ENCODE measurements at places on chromosomes 2 and 18.

- DNase-seq: no peak
Observed at GRCh38 chr2:219627103-219628100, at the start of gene SLC4A3. Gene SLC4A3 (plus strand): TSS chr2:219627630. CDS start chr2:219627993, 363 bp downstream.

DNA sequence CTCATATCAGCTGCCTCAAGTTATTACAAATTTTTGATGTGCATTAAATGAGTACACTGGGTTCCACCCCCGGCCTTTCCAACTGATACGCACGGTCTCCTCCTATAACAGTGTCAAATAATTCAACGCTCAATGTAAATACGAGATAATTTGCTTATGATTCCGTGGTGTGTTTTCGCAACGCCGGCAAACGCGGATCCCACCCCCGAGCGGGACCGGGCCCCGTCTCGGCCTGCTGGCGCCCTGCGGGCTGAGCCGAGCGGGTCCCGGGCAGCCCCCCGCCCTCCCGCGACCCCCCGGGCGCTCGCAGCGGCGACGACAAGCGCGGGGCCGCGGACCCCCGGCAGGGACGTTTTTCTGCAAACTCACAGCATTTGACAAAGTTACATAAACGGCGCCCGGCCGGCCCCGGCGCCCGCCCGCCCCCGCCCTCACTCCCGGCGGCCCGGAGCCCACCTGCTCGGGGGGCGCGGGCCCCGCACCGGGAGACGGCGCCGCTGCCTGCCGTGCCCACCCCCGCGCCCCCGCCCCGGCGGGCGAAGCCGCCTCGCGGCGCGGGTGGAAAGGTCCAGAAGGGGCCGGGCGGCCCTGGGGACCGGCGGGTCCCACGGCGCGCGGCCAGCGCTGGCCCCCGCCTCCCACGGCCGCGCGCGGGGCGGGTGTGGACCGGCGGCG, 762 bp downstream of the HDAC4 start:
- no peak for DNase-seq

DNA sequence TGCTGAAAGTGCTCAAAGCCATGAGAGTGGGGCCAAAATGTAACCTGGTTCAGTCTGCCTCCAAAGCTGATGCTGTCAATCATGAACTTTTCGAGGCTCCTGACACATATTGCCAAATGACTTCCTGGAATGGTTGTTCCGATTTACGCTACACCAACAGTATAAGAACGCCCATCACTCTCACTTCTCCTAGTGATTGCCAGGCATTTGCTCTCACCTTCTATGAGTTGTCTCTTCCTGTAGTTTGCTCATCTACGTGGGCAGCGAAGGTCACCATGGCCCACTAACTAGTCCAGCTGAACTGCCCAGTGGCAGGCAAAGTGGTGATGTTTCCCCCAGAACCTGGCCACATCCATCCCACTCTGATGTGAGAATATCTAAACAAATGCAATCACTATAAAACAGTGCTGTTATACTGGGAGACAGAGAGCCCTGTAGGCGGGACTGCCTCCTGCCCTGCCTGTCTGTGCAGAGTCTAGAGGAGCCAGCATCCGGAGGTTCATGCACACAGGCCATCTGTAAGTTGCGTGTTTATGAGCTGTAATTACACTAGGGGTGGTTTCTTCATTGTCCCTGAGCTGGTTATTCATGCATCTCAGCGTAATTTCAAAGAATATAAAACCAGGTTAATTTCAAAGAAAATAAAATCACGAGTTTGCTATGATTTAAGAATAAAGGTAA, 8.8 kb upstream of the CABLES1 start:
- DNase-seq: no peak

GRCh38 chr2:237191714-237192081, 106.0 kb downstream of the COPS8 start:
- DNase-seq: no peak

- peak; percentile 80 for DNase-seq
Observed at GRCh38 chr2:112749755-112750559, 14.5 kb downstream of the CKAP2L start.

DNA sequence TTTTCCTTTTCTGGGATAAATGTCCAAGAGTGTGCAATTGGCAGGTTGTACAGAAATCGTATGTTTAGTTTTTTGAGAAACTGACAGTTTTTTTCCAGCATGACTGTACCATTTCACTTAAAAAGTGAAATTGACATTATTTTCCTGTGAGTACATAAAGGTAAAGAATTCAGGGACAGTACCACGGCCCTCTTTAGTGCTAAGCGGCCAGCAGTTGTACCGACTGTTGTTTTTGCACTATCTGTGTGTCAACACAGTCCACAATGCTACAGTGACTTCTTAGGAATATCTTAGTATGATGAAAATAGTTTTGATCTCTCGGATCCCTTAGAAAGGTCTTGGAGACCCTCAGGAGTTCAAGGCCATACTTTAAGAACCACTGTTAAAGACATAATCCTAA, 2.6 kb downstream of the LIMS1 start:
- DNase-seq: no peak

DNA sequence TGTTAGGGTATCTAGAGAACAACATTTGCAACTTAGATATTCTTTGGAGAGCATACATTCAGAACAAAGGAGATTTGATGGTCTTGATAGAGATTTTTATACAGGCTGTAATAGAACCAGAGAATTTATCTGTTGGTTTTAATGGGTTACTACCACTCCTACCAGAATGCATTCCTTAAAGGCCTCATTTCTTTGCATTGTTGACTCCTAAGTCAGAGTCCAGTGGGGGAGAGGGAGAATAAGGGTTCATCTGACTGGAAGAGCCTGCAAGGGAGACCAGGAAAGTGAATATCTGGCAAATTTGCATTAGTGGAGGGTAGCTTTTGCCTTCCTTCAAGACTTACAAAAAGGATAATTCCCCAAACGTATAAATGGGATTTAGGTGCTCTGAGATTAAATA, 29.7 kb downstream of the AGPS start:
- DNase-seq: no peak

DNA sequence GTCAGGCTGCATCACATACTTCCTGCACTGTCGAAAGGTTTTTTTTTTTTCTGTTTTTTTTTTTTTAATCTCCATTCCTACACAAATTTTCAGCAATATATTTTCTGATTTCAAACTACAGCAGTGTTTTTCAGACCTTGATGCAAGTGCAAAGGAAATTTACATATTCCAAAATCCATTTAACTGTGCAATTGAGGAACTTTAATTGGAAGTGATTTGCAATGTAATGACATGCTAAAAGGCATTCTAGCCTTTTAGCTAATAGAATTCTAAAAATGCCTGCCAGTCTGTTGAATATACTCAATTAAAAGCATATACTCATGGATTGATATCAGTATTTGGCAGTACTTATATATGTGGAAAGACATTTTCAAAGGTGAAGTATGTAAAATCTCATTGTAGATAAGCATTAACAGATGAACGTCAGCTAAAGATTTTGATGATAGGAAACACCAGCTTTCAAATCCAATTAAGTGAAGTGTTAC, 210.5 kb downstream of the OTX1 start:
- DNase-seq: no peak

DNA sequence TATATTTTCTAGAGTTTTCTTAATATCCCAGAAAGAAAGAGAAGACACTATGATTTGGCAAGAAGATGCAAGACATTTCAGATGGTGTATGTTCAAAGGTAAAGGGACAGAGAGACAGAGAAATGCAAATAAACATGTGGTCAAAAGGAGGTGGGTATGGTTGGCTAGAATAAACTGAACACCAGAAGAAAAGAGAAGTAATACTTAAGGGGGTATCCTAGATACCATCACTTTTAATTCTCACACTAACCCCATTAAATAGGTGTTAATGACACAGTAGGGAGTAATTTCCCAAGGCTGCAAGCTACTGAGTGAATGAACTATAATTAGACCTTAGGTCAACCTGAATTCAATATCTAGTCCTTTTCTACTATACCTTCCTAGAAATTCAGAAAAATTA, 111.2 kb upstream of the CD226 start:
- no peak for DNase-seq

- DNase-seq: no peak
Observed at GRCh38 chr2:218959761-218960308, 369 bp downstream of the CDK5R2 start.

DNA sequence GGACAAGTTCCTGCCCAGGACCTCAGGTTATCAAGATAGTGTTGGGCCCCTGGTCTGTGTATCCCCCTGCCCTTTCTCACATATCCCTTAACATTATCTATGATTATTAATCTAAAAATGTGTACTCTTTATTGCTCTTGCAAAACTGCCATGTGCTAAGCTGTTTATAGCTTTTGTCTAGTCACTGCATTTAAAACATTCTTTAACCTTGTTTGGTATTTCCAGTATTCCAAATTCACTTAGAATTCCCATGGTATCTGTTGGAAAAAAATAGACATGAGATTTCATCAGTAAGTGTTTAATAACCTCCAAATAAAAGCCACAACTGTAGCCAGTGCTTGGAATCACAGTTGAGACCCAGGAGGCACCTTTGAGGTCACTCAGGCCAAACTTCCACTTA, 16.2 kb upstream of the GLS start:
- DNase-seq: no peak

GRCh38 chr2:77484026-77484425, 38.1 kb downstream of the LRRTM4 start:
- DNase-seq: no peak

DNA sequence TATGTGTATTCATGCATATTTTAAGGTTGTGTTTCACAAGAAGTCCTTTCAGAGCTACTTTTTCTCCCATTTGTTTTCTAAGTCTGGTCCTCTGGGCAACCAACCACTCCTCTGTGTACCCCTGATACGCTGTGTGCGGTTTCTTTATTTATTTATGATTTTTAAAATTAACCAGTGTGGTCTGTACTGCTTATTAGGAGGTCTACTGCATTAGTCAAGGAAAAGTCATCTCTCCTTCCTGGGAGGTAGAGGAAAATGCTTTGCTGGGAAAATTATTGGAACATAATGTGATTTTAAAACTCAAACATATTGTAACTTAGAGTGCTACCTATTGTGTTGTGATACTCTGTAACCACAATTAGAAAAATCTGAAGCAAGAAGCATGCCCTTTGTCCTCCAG, 1404.3 kb downstream of the SUCLG1 start:
- no peak for DNase-seq

DNA sequence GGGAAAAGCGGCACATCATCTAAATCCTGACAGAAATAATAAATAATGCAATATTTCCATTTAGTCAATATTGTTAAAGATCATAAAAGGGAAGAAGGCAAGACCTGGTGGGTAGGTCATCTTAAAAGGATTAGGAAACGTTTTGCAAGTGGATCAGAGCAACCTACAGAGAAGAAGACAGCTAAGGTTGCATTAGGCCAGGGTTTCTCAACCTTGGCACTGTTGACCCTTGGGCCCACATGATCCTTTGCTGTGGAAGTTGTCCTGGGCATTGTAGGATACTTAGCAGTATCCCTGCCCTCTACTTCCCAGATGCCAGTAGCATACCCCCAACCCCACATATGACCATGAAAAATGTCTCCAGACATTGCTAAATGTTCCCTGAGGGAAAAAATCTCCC, 55.0 kb downstream of the KLF7 start:
- no peak for DNase-seq

DNA sequence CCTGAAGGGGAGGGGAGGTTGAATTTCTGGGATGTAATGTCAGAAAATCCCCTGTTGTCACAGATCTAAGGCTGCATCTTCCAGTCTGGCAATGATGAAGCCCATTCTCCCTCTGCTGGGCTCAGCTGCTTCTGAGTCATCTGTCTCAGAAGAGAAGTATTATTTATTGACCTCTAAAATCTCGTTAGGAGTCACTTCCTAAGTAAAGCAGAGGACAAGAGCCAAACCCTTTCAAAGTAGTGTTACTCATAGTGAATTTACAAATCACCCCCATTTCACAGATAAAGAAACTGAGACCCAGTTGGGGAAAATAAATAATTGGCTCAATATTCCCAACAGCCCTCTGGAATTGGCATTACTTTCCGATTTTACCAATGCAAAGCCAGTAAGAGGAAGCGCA, 167.3 kb upstream of the SKOR2 start:
- no peak for DNase-seq

DNA sequence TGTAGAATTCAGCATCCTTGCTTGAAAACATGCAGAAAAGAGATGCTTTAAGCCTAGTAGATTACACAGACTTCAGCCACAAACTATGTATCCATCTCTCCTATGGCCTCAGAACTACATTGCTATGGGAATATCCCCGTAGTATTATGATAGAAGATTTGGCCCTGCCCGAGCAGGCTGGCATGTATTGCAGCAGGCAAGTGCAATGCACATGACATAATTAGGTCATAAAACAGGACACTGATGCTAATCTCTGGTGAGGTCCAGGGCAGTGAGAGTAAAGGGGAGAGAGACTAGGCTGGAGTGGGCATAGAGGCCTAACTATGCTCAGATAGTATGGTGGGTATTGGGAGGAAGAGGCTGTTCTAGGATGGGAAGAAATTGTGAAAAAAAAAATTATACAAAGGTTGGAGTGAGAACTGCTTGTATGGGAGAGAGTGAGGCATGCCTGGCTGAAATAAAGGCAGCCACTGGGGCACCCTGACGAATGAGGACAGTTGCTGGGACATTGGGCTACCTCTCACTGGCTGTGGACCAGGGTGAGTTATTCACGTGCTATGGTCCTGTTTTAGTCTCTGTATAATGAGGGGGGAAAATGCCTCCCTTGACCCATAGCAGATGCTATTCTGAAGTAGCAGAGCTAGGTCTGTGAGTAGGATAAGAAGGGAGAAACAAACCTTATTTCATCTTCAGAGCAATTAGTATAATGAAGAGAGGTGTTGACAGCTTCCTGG, 1.6 kb upstream of the PLA2R1 start:
- no peak for DNase-seq
